RPMI7951 (cell line): ENCODE measurements at places on chromosomes 5 and 9. TPM values are rescaled to one million over a fixed set of nuclear protein-coding genes. Genes with fewer than 3 reads are reported as not detected.

The ZNF366 gene
- not detected in 2 replicates for total RNA-seq

DNA sequence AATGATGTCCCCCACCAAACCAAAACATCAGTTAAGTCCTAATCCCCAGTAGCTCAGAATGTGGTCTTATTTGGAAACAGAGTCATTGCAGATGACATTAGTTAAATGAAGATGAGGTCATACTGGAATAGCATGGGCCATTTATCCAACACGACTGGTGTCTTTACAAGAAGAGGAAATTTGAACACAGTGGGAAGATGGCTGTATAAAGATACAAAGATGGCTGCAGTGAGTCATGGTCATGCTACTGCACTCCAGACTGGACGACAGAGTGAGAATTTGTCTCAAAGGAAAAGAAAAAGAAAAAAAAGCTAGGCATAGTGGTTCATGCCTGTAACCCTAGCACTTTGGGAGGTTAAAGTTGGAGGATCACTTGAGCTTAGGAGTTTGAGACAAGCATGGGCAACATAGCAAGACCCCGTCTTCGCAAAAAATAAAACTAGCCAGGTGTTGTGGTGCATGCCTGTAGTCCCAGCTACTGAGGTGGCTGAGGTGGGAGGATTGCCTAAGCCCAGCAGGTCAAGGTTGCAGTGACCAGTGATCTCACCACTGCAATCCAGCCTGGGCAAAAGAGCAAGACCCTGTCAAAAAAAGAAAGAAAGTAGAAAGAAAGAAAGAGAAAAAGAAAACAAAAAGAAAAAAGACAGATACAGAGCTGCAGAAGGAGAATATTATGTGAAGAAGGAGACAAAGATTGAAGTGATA is 130.0 kb upstream of the CDKN2B start:
- no peak for DNase-seq

- peak; percentile 56 for DNase-seq
Measured at GRCh38 chr9:21995666-21996398, 1.2 kb downstream of the CDKN2B-AS1 start.

The PCDHB10 gene
- 0.60 and 0.78 TPM in 2 replicates for total RNA-seq

The SLC36A3 gene
- total RNA-seq = not detected in 2 replicates

DNA sequence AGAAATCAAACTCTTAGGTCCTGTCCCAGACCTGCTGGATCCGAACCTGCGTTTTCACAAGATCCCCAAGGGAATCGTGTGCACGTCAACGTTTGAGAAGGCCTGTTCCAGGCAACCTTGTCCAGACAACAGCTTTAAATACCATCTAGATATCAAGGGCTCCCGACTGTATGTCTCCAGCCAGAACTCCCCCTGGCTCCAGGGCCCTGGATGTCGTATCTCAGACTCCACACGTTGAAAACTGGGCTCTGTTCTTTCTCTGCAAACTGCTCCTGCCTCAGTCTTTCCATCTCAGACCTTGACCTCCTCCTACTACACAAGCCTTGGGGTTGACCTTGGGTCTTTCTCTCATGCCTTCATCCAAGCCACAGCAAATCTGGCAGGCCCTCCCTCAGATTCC is 5.8 kb upstream of the ENG start:
- DNase-seq = no peak

DNA sequence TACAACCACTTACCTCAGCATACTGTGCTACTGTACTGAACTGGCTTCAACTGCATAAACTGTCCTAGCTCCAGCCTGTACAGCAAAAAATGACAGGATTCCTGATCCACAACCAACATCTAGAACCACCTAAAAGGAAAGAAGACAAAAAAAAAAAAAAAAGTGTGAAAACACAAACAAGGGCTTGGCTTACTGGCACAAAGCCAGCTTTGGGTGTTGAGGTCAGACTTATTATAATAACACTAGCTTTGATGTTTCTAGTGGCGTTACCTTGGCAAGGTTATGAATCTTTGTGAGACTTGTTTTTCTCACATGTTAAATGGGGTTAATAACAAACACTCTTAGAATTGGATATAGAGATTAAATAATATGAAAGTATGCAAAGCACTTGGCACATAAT is 148.5 kb upstream of the PUM3 start:
- no peak for DNase-seq

DNA sequence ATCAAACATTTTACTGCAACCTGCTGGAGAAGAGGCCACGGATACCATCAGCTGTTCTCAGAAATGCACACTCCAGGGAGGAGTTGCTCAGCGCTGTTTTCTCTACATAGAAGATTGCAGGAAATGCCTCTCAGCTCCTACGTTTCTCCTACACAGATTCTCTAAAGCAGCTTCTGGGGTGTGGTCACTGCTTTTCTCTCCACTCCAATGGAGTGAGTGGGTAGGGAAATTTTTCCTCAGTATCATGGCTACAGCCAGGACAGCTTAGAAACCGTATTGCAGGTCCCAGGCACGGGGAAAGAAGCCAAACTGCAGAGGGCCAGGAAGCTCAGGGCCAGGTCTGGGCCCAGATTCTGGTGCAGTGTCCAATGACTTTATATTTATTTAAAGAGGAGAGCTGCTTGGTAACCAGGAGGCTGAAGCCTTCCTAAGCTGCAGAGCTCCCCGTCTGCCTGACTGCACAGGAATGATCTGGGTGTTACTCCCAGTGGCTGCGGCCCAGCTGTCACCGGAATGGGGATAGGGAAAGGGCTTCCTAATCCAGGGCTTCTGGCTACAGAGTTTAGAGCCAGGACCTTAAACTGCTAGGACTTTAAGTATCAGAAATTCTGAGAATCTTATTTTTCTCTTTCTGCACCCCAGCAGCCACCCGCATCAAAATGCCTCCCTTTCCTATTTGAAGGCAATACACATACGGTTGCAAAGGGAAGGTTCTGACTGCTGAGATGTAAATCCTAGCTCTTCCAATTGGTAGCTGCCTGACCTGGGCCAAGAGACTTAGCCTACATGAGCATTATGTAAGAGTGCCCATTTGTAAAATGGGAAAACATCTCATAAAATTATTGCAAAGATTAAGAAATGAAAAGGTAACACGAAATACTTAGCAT is 1.4 kb upstream of the SPTAN1 start:
- peak; percentile 29 for DNase-seq

The FAM169A gene
- 0.36 and 0.39 TPM in 2 replicates for total RNA-seq

- no peak for DNase-seq
Measured at GRCh38 chr9:27717991-27718390, 144.7 kb upstream of the C9orf72 start.

DNA sequence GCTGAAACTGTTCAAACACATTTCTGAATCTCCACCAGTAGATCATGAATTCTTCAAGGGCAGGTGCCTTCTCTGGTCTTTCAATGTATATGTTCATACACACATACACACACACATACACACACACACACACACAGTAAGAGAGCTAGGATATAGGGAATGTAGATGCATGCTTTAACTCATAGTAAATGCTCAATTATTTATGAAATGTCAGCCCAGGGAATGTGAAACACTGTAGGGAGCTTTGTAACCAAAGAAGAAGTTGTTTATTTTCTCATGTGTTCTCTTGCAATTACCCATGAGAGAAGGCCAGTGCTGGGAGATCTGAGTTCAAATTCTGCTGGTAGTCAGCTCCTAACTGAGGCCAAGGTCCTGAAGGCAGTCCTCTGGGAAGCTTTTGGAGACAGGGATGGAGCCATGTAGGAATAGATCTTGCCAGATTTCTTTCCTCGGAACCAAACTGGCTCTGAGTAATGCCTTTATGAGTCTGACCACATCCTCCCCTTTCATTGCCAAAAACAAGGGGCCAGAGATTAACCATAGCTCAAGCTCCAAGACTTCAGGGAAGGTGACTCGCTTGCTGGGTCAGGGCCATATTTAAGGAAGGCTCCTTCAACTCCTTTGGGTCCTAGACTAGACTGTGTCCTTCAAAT is 487.0 kb upstream of the TNC start:
- peak; percentile 96 for DNase-seq

The PDZD2 gene
- under 0.01 and 0.10 TPM in 2 replicates for total RNA-seq

GRCh38 chr9:3398232-3398648 is 127.6 kb downstream of the RFX3 start:
- DNase-seq = no peak

- DNase-seq = no peak
Measured at GRCh38 chr5:55544341-55544740, 9.6 kb upstream of the PLPP1 start.

DNA sequence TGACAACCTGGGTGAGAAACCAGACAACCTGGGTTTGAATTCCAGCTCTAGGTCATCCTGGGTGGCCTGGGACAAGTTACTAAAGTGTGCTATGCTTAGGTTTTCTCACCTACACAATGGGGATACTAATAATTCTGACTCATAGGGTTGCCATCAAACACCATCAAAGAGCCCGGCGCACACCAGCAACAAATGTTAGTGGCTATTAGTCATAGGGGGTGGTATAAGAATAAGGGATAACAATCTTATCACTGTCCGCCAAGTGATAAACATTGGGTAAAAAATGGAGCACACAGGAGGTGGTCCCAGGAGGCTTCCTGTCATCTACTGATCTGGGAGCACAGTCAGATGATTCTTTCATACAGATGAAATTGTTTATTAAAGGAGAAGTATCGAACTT is 61.4 kb upstream of the AFAP1L1 start:
- DNase-seq = peak; percentile 84

- DNase-seq = no peak
Measured at GRCh38 chr5:139893873-139894272, 98.3 kb downstream of the PSD2 start.

DNA sequence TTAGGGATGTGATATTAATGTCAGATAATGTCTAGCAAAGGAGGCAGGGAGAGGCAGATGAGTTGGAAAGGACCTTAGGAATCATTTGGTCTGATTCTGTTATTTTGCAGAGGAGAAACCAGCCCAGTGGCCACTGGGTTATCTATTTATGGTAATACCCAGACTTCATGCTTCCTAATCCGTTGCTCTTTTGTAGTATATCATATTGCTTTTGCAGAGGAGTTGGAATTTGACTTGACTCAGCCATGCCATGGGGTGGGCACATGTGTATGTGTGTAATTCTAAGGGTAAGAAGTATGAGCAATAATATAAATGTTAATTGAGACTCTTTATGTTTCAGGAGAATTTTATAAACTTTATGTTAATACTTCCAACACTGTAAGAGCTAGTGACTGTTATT is 7.3 kb downstream of the GPR21 start:
- no peak for DNase-seq

- peak; percentile 68 for DNase-seq
Measured at GRCh38 chr9:124218438-124218982, 39.2 kb upstream of the NEK6 start.

The PAX5 gene
- not detected in 2 replicates for total RNA-seq

GRCh38 chr9:21322911-21323461 is 12.2 kb downstream of the KLHL9 start:
- DNase-seq = no peak

GRCh38 chr5:52842111-52842510 is 54.4 kb downstream of the ITGA1 start:
- DNase-seq = no peak

DNA sequence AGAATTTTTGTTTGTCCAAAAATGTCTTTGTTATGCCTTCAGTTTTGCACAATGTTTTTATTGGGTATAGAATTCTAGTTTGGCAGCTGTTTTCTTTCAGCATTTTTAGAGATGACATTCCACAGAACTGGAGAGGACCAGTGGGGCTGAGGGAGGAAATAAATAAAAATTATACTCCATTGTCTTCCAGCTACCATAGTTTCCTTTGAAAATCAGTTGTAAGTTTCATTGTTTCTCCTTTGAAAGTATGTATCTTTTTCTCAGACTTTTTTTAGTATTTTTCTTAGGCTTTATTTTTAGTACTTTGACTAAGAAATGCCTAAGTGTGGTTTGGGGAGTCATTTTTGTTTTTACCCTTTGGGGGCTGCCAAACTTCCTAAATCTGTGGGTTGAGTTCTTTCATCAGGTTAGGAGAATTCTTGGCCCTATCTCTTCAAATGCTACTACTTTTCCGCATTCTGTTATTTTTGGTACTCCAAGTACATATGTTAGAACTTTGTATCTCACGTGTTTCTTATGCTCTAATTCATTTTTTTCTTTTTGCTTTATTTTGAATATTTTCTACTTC is 15.2 kb upstream of the FBLL1 start:
- DNase-seq = no peak

The FBXO10 gene
- 2.6 and 7.2 TPM in 2 replicates for total RNA-seq

DNA sequence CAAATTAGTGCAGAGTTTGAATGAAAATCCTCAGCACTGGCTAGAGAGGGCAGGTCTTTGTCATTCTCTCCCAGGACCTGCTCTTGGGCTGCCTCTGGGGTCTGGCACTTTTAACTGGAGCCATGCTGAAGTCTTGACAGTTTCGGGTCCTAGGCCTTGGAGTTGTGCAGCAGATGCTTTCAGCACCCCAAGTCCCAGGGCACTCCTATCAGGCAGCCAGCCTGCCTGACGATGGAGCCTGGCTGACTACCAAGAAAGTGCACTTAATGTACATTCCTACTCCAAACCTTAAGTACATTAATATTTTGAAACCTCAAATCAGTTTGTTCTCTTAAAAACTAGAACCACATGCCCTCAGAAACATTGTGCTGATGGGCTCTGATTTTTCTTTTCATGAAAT is 69.3 kb upstream of the CXCL14 start:
- DNase-seq = no peak

DNA sequence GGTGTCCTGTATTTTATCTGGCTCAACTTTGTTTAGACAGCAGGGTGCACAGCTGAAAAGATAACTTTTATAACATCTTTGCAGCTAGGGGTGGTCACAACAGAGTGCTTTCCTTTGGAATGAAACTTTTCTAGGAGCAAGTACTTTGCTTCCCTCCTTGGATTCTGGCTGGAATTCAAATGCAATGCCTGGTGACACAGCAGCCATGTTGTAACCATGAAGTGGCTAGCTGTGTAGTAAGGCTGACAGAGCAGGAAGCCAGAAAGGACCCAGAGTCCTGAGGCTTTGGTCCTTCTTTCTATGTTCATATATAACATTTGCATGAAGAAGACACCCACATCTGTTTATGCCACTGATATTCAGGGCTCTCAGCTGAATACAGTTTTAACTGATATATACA is 48.1 kb downstream of the TENT4A start:
- DNase-seq = no peak

- DNase-seq = no peak
Measured at GRCh38 chr5:120151825-120152224, 312.3 kb upstream of the PRR16 start.

- no peak for DNase-seq
Measured at GRCh38 chr5:58341476-58341875, 118.4 kb downstream of the PLK2 start.

GRCh38 chr9:134629586-134630392 is 11.8 kb upstream of the COL5A1 start:
- no peak for DNase-seq

The RAD23B gene
- total RNA-seq = 122 and 139 TPM in 2 replicates

The OTP gene
- total RNA-seq = under 0.01 TPM in 1 of 2 replicates, not detected in the other

The UGT3A1 gene
- total RNA-seq = not detected in 2 replicates

The SPRY4 gene
- total RNA-seq = 23.7 TPM in 2 replicates

GRCh38 chr5:117262572-117263131 is 688.0 kb upstream of the SEMA6A start:
- DNase-seq = no peak

The PPIC gene
- 34.0 and 48.2 TPM in 2 replicates for total RNA-seq

The COL15A1 gene
- 20.2 and 21.1 TPM in 2 replicates for total RNA-seq

The CD14 gene
- 0.20 and 0.96 TPM in 2 replicates for total RNA-seq

The ANKRD31 gene
- total RNA-seq = under 0.01 TPM in 1 of 2 replicates, not detected in the other

The BRD9 gene
- 24.0 and 27.9 TPM in 2 replicates for total RNA-seq
